ENCODE measurements at places on chromosomes 5 and 9.

DNA sequence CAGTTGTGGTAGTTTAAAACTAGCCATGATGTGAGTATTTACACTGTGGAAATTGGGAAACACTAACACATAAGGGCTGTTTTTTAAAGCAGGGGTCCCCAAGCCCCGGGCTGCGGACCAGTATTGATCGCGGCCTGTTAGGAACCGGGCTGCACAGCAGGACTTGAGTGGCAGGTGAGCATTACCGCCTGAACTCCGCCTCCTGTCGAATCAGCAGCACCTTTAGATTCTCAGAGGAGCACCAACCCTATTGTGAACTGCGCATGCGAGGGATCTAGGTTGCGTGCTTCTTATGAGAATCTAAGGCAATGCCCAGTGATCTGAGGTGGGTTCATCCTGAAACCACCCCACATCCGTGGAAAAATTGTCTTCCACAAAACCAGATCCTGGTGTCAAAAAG, 127.8 kb downstream of the PCSK5 start:
- DNase-seq, result peak; percentile 18

- DNase-seq, result no peak
These were observed 126.7 kb downstream of the FOXD1 start for GRCh38 chr5:73321757-73322436.

DNA sequence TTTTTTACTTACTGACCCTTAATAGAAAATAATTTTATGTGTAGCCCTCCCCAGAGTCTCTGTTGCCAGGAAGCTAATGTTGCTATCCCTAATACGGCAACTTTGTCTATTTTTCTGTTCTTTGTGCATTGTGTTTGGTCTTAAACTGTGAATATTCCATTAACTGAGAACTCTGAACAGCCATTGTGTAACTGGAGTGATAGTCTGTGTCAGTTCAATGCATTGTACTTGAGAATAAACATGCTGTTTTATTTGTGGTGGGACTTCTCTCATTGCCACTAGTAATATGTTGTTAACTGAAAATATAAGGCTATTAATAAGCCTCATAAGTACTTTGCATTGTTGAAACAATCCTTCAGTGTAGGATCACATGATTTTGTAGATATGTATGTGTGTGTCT, 278.3 kb upstream of the DMRT1 start:
- no peak for DNase-seq

- no peak for DNase-seq
These were observed 4.1 kb downstream of the QSOX2 start for GRCh38 chr9:136241542-136241941.

DNA sequence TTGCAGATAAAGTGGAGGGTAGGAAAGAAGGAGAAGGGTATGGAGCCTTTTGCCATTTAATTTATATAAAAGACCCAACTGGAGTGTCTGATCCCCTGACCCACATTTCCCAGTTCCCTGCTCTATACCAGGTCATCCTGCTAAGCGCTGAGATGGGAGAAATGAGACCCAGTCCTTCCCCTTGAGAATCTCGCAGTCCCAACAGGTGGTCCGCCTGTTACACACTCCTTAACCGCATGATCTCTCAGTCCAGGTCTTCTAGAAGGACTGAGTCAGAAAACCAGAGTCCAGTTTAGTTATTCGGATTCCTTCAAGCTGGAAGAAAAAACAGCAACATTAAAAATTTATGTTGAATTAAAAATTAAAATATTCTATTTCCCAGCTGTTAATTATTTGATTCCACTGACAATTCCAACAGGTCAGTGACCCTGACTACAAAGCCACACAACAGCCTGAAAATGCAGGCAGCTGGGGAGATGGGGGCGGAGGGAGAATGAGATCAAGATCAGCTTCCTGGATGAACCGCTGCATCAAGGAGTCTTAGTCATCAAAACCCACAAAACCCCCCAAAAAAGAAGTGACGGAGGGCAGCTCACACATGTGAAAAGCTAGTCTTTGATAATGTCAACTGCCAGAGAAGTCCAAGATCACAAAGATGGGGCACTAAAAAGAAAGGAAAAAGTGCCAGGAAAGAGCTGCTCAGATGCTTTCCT, 44.0 kb downstream of the GGTA1 start:
- DNase-seq, result no peak

GRCh38 chr9:94157050-94157801, 73.0 kb downstream of the PTPDC1 start:
- DNase-seq, result no peak

GRCh38 chr9:14529629-14530028, 163.6 kb downstream of the ZDHHC21 start:
- no peak for DNase-seq

DNA sequence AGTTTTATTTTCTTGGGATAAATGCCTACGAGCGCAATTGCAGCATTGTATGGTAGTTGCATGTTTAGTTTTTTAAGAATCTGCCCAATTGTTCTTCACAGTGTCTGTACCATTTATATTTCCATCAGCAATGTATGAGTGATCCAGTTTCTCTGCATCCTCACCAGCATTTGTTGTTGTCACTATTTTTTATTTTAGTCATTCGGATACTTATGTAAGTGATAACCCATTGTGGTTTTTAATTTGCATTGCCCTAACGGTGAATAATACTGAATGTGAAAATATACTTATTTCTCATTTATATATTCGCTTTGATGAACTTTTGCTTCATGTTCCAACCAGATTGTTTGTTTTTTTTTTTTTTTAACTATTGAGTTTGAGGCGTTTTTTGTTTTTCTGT, 33.7 kb upstream of the PWWP2A start:
- DNase-seq, result no peak

DNA sequence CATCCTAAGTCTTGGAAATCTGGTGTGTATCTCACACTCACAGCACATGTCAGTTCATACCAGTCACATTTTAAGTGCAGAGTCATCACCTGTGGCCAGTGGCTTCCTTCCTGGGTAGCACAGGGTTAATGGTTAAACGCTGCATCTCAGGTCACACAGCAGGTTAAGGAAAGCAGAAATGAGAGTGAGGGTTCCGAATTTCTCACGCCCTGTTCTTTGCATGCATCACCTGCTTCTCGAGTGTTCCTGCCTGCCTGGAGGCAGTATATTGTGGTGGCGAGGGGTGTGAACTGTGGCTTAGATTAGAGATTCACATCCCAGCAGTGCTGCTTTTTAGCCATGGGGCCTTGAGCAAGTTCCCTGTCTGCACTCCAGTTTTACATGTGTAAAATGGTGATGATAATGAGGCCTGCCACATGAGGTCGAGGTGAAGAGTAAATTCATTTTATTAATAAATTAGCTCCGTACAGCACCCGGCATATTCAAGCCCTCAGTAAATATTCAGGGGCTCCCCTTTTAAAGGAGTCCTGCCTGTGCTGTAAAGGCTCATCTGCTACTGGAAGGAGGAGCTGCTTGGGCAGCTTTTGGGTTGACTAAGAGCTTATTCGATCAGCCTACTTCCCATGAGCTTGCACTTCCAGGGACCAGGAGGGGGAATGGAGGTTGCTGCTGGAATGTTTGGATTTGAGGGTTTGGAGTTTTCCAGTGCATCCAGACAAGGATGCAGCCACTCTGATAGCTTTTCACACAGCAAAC, 61.1 kb upstream of the SAP30L start:
- DNase-seq, result peak; percentile 7

DNA sequence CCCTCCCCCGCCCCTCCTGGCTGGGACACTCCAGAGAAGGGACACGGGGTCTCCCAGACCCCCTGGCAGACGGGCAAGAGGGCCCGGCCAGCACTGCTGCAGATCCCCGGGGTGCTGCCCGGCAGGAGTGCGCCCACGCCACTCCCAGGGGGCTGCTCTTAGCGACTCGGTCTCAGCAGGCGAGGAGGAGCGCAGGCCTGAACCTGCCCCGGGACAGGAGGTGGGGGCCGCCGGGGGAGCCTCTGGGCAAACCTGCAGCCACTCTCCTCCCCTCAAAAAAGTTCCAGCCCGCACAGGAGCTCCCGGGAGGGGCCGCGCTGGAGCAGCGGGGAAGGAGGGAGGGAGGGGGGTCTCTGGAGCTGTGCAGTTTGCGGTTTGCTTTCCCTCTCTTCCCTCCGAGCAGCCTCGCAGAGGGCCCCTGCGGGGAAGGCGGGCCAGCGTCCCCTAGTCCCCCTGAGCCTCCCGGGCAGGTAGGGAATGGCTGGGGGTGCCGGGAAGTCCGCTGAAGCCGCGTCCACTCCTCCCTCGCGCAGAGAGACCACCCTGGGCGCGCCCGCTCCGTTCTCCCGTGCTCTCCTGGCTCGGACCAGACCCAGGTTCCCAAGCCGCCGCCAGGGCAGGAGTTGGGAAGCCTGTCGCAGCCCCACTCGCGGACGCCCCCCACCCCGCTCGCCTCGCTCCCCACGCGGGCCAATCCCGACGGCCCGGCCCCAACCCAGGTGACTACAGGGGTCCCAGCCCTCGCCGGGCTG, 44.2 kb downstream of the NACC2 start:
- no peak for DNase-seq

GRCh38 chr9:76231001-76231400, 163.2 kb downstream of the RFK start:
- no peak for DNase-seq

- no peak for DNase-seq
These were observed 105.2 kb upstream of the CACNA1B start for GRCh38 chr9:137772281-137772873.

DNA sequence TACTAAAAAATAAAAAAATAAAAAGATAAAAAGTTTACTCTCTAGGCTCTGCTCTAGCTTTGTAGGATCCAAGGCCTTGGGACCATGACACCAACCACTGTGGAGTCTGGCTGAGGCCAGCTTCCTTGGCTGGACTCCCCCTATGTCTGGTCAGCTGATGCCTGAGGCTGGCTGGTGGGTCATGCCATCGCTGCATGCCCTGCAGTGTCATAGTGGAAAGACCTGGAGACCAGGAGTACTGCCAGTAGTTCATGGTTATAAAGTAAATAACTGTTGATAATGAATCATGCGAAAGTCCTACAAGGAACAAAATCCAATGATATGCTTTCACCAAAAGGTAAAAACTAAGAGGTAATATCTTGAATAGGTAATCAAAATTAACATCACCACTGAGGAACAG, 43.2 kb downstream of the GARNL3 start:
- DNase-seq, result no peak

DNA sequence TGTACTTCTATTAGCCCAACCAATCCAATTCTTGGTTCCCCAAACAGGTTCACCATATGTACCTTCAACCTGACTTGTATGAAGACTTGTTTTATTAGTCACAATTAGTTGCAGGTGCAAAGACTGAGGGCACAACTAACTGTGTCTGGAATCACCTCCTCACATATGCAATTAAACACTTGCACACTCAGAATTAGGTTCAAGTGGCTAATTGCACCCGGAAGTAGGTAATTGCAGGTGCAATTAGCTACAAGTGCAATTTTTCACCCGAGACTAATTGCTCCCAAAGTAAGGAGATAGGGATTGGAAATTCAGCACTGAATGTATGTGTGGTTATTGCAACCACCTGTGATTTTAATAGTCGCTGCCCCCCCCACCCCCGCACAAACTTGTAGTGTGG, 338.9 kb downstream of the ZSWIM6 start:
- DNase-seq, result no peak

Data from CD4-positive, alpha-beta T cell treated with Interleukin-6 at 100 ng/mL for 8 hours (primary cell).